ENCODE measurements at places on chromosomes 4 and X. TPM values are rescaled to one million over a fixed set of nuclear protein-coding genes. Genes with fewer than 3 reads are reported as not detected.

Gene H2BW1
- not detected for polyA plus RNA-seq

Gene FAM9B
- not detected for polyA plus RNA-seq

Gene PAGE5
- not detected for polyA plus RNA-seq

Gene ARR3
- not detected for polyA plus RNA-seq

Gene TMEM184C
- 9.0 TPM for polyA plus RNA-seq

Gene BANK1
- polyA plus RNA-seq = 6.5 TPM

Gene MYOZ2
- 0.67 TPM for polyA plus RNA-seq

Gene MAGEA8
- polyA plus RNA-seq = not detected

Gene RHOXF2
- polyA plus RNA-seq = not detected

Gene ELF2
- polyA plus RNA-seq = 11.8 TPM

Gene APLN
- 2.3 TPM for polyA plus RNA-seq

Gene THAP6
- polyA plus RNA-seq = 4.7 TPM

Gene SCML2
- polyA plus RNA-seq = 0.67 TPM

Gene RWDD4
- 20.0 TPM for polyA plus RNA-seq

Gene DRP2
- polyA plus RNA-seq = not detected

Gene NHS
- 1.8 TPM for polyA plus RNA-seq

Gene GAGE12E
- polyA plus RNA-seq = not detected

Gene KLHL13
- 1.1 TPM for polyA plus RNA-seq

Gene LIMCH1
- polyA plus RNA-seq = 62.0 TPM

Gene SPANXA2
- polyA plus RNA-seq = not detected

Gene PHEX
- not detected for polyA plus RNA-seq

Gene HELT
- polyA plus RNA-seq = not detected

Gene PPEF1
- polyA plus RNA-seq = 0.03 TPM

Gene IL13RA1
- polyA plus RNA-seq = 35.4 TPM

Gene SEL1L3
- polyA plus RNA-seq = 19.9 TPM

Gene SFRP2
- 1.3 TPM for polyA plus RNA-seq

Gene AFM
- not detected for polyA plus RNA-seq

Gene CLDN22
- not detected for polyA plus RNA-seq

Gene CXorf51B
- not detected for polyA plus RNA-seq

Gene RXFP1
- not detected for polyA plus RNA-seq

Gene DTHD1
- polyA plus RNA-seq = not detected

Gene CABS1
- polyA plus RNA-seq = not detected

All from adipose tissue (tissue), 3 donors.